ENCODE measurements at places on chromosomes 5 and 9.

DNA sequence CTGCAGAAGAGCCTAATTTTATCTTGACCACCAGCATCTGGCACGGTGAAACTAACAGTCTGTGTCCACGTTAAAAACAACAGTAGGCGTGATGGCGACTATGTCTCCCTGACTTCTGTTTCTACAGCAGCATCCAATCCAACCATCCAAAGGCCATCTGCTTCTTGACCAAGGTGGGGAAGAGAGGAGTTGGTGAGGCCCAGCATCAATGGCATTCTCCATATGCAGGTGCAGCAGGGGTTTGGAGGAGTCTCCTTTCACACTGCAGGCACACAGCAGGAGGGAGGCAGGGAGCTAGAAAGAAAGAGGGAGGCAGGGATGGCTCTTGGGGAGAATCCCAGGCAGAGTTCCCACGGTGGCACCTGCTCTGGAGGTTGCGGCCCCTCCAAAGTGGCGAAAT is 27.0 kb downstream of the MGAT1 start:
- DNase-seq: no peak

- DNase-seq: no peak
Measured at GRCh38 chr9:115913696-115914095, 239.9 kb upstream of the PAPPA start.

- no peak for DNase-seq
Measured at GRCh38 chr5:156273325-156273724, 53.6 kb upstream of the SGCD start.

DNA sequence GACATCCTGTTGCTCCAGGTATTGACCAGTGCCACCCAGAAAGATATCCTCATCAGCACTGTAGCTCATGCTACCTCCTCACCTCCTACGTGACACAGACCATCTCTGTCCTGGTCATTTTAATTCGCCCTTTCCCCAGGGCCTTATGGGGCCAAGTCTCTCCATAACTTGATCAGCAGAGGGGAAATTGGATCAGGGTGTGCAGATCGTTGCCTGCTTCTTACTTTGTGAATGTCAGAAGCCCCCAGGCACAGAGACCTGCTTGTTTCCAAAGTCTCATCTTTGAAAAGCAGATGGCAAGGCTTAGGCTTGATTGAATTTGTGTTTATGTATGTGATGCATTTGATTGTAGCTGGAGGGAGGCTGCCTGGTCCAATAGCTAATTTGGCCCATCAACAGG is 8.8 kb upstream of the DBH start:
- no peak for DNase-seq

- peak; percentile 28 for DNase-seq
Measured at GRCh38 chr9:136399176-136400037, 563 bp downstream of the SNAPC4 start.

DNA sequence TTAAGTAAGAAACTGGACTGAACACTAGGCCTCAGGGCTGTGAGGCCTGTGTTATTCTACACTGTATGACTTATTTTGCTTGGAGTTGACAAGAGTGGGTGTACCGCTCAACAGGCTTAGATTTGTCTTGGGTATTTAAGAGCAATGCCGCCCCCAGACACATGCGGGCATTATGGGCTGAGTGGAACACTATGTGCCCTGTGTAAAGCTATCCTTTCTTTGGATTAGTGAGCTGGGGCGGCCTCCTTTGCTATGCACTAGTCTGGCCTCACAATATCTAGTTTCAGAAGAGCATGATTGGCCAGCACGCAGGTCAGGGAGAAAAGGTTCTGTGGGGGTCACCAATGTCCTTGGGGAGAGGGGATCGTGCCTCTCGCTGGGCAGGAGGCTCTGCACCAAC is 206.3 kb upstream of the GDNF start:
- DNase-seq: no peak

Measured in stimulated activated CD4-positive, alpha-beta T cell treated with anti-CD3 and anti-CD28 coated beads, TNF-alpha, amount 100 ng/mL, for 4 hours (primary cell).